ENCODE measurements at places on chromosomes 7 and 10.

DNA sequence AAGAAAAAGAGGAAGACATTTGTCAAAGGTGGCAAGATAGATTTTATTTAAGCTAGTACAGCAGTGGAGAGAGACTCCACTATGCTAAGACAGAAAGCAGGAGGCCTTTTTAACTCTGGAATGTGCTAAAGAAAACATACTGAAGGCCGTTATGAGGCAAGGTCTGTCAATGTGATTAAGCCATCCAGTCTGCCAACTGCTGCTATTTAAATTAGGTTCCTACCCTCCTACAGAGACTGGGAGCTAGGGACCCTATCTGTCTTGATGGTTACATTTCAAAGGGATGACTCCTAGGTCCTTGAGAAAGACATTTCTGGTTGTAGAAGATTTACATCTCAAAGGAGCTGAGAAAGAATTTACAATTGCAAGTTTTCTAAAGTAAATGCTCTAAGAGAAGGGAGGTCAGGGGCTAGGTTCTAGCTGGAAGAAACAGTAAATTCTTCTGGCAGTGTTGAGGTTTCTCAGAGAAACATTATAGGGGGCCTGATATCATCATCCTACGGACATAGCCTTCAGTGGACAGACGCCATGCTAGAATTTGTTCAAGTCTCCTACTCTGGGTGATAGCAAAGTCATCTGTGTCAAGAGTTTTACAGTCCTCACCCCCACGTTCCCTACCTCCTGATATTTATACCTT is 211.6 kb downstream of the PHF14 start:
- no peak for DNase-seq

DNA sequence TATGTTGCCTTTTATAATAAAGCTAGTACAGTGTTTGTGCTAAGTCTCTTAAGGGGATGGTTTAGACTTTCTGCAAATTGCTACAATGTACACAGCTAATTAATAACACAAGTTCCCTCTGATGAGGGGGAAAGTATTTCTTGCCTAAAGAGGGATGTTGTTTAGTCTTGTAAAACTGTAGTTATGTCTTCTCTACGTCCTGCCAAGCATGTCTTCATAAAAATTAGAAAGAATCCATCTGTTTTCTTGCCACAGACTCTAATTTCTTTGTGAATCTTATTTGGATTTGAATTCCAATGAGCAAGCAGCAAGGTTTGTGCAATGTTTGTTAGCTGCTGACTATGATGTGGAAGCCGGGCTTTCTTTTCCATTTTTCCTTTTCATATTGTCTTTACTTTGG is 28.2 kb downstream of the ADARB2 start:
- DNase-seq: no peak

DNA sequence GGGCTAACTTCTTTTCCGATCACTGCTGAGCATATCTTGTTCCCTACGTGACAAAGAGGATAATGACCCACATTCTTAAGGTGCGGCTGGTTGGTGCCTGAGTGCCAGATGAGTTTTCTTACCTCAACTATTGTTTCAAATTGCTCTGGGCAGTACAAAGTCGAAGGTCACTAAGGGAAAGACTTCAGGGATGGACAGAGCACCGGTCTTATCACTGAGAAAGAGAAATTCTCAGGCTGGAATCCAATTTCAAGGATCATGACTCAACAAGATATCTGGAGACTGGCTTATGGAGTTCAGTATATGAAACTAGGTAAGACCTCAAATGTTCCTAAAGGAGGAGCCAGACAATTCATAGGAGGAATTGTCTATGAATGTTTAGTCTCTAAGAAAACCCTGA is 780.3 kb downstream of the SUGCT start:
- no peak for DNase-seq

DNA sequence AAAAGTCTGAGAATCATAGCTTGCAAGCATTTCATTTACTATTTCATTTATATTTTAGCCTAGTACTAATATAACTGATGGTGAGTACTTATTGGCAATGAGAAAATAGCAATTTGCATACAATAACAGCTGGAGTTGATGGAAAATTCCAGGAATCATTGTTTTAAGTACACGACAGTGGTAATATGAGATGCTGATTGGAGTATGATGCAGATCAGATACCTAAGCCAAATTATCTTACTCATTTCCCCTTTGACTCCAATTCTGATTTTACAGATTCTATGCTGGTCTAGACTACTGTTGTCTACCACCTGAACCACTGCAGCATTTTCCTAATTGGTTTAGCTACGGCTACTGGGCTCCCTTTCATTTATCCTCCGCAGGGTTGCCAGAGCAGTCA is 36.7 kb downstream of the GNG11 start:
- DNase-seq: no peak

DNA sequence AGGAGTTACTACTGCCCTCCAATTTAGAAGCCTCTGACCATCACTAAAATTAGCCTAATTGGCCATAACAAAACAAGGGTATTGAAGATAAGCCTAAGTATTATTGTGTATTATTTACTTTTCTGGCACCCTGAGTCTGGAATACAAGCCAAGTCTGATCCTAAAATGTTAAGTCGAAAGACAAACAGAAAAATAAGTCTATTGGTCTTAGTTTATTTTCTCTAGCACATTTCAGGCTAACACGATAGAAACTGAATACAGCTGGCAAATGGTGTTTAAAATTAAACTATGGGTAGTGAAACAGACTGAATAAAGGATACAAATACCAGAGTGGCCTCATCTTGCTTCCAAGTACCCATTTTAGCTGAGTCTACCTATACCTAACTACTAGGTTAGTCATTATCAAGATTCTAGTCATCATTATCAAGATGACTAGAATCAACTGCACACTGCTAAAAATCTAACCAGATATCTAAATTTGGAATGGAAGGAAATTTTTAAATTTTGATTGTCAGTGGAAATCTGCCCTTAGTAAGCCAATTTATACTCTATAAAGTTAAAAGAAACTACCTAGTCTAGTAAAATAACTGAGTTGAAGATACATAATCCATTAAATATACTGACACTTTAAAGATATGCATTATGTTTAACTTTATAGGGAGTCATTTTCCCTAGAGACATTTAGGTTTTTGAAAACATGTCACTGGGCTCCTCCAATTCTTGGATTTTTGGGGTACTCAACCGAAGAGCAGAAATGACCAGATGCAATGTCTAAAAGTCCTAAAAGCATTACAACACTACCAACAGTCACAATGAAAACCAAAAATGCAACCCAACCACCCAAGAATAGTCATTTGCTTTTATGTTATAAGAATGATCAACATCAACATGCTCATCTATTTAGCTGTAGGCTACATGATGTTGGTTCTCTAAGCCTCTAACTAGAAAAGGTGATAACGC is 80.9 kb downstream of the NT5C2 start:
- no peak for DNase-seq

DNA sequence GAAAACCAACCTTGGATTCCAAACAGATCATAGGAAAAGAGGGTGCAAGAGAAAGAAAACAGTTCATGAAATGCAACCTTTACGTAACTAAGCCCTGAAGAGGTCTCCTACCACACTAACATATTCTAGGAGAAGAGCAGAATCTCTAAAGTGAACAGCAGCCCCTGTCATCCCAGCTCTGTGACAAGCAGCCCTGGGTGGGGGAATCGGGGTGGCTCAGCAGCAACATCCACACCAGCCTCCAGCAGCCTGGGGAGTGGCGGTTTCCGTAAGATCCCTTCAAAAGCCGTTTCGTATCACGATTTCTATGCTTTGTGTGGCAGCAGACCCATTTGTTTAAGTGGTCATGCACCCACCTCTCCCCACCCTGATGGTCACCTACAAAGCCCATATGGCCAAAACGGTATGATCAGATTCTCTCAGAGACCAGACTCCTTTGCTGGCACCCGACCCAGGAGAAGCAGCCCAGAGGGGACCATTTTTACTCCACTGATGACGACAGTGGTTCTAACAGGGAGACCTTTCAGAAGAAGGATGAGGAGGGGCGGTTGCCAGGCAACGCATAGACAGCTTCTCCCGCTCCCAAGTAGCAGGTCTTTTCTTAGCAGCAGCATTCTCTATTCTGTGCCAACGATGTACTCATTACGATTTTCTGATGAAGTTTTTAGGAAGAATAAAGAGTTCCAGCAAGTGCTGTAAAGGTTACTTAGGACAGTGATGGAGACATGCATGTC is 300.6 kb downstream of the DNAJB6 start:
- DNase-seq: no peak

GRCh38 chr7:47444376-47445098 is 137.4 kb downstream of the TNS3 start:
- peak; percentile 30 for DNase-seq

- no peak for DNase-seq
Measured at GRCh38 chr7:85716353-85716752, 529.5 kb upstream of the SEMA3D start.

DNA sequence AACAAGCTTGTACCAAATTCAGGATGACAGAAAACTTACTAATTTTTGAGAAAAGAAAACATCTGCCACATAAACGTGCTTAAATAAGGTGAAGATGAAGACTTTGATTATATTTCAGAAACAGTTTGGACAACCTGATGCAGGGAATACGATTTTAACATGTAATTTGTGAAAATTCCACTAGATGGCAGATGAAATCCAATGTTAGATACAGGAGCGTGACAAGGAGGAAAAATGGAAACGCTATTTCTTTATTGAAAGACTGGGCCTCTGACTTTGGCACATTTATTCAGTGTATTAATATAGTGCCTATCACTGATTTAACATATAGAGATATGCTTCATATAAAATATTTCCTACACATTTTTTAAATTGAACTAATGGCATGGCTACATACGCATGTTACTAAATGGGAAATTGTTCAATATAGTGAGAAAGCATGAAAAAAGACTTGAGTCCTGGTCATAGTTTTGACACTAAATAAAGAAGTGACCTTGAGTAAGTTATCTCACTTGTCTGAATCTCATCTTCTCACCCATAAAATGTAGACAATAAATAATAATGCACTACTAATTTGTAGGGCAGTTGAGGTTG is 60.7 kb downstream of the CD36 start:
- DNase-seq: peak; percentile 51

DNA sequence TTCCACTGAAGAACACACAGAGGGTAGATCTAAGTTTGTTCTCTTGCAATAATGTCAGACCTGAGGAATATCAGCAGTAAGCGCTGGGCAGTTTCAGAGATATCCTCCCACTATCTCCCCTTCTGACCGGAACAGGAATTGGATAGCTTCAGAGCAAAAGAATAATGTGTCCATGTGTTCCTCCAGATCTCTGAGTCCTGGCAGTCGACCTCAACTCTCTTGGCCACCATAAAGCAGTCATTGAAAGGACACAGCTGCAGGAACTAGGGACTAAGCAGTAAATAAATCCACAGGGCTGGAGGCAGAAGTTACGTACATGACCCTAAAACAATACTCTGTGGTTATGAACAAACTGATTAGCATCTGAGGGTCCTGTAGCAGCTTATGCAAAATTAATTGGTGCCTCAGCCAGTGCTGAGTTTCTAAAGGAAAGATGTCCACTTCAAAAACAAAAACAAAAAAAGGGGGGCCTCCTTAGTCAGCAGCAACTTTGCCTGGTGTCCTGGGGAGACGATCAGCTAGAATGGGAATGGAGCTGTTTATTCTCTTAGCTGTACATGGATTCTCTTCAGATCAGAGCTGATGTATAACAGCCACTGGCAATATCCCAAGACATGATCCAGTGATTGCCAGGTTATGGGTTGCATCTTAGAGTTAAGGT is 6.4 kb upstream of the PRTFDC1 start:
- DNase-seq: no peak

- DNase-seq: no peak
Measured at GRCh38 chr7:51182636-51183166, 133.9 kb downstream of the COBL start.

- DNase-seq: no peak
Measured at GRCh38 chr10:26000971-26001370, 66.9 kb downstream of the MYO3A start.

DNA sequence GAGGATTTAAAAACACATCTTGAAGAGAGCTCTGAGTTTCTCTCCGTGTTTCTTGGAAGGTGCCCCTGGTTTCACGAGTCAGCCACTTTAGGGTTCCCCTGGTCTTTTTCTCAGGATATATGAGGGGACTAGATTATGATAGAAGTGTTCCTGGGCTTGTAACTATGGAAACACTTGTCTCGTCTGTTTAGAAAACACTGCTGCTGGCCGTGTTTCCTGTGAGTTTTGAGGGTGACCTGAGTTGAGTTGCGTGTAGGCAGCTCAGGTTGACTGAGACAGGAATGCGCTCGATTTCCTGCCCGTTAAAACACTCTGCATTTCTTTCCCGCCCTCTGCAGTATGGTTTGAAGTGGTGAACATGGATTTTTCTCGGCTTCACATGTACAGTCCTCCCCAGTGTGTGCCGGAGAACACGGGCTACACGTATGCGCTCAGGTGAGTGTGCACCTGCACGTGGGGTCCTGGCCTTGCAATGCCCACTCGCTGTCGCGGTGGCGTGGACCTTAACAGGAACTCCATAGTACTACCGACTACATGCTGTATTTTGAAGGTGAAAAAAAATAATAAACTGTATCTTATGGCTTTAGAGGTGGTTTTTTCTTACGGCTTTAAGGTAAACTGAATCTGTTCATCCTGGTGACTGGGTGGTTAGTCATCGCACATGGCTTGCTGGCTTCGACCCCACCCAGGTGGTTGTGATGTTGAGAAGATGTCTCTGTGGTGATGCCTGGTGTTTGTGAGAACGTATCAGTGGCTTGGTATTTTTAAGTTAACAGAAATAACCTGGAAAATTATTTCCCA is at the start of gene SUN1:
Gene SUN1, plus strand, starts transcription at position 310 of the 801 bp plus-strand sequence. Its CDS starts 49 bp downstream, at position 359.
- no peak for DNase-seq

- DNase-seq: no peak
Measured at GRCh38 chr10:4804465-4804864, 21.5 kb upstream of the AKR1E2 start.

GRCh38 chr10:16049050-16049449 is 188.7 kb upstream of the MINDY3 start:
- DNase-seq: no peak

- no peak for DNase-seq
Measured at GRCh38 chr7:84536271-84536870, 341.8 kb upstream of the SEMA3A start.

DNA sequence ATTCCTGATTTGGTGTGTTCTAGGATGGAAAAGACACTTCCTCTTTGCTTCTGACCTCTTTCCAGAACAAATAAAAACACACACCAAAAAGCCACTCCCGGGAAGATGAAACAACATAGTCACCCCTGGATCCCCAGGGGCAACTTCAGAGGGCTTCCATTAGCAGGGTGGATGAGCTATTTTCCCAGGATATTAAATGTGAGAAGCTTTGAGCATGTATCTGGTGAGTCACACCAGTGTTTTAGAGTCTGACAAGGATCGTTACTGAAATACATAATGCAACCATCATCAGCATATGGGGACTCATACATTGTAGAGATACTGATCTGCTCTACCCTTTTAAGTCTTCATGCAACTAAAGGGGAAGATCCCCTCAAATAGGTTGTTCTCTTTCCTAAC is 115.5 kb upstream of the ZNF438 start:
- DNase-seq: no peak

DNA sequence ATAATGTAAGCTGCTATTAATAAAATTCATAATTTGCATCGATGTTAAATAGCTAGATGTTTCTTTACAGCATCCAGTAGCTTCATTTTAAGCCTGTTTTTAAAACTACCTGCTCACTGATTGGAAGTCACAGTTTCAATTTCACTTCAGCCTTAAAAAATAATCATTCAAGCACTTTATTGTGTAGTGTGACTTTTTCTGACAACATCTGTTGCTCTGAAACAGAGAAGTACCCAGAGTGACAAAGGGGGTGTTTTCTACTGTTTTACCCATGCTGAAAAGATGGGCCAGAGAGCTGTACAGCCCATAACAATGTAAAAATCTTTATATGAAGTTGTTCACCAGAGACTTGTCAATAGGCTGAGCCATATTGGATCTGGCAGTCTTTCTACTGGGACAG is 437.2 kb downstream of the MDFIC start:
- no peak for DNase-seq

- no peak for DNase-seq
Measured at GRCh38 chr10:127990846-127991542, 84.1 kb downstream of the PTPRE start.
